Activated naive CD4-positive, alpha-beta T cell treated with Interleukin-2 at 50 U/mL for 16 hours (primary cell): ENCODE measurements at places on chromosomes 5 and 9.

- no peak for DNase-seq
Observed at GRCh38 chr9:110153431-110153830, 54.5 kb downstream of the C9orf152 start.

GRCh38 chr5:109676920-109677319 lies 12.8 kb upstream of the MAN2A1 start:
- no peak for DNase-seq

DNA sequence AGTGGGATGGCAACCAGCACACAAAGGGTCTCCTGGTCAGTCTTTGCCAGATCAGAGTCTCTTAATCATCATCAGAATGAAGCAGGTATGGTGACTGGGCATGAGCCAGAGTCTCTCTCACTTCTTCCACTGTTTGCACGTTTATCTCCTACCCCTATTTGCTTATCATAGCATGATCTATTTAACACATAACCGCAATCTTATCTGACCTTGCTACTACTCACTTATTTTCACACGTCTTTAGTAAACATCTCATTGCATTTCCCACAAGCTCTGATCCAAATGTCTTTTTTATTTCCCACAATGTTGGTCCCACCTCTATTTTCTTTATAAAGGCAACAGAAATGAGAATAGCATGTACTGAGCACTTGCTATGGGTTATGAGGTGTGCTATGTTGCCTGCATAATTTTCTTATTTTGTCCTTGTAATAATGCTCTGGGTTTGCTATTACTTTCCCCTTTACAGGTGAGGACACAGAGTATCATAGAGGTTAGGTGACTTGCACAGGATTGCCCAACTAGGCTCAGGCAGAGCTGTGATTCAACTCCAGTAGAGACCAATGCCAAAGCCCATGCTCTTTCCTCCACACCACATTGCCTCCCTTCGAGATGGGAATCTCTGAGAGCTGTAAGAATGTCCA lies 39.7 kb upstream of the IL7R start:
- no peak for DNase-seq

GRCh38 chr9:107270082-107270481 lies 13.0 kb upstream of the RAD23B start:
- DNase-seq, result no peak

DNA sequence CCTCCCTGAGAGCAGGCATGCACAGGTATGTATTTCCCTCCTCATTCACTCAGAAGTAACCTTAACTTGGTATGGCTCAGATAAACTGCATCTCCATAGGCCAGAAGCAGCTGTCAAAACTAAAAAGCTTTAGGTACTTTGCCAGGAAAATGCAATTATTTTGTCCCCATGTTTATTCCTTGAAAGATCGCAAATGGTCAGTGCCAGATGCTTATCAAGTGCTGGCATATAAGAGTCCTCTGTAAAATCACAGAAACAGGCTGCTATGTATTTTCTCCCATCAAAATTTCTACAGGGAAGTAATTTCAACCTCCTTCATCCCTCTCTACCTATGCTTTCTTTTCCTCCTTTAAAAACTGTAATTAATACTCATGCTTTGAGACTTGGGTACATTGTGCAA lies 12.7 kb downstream of the PCDHAC2 start:
- no peak for DNase-seq

DNA sequence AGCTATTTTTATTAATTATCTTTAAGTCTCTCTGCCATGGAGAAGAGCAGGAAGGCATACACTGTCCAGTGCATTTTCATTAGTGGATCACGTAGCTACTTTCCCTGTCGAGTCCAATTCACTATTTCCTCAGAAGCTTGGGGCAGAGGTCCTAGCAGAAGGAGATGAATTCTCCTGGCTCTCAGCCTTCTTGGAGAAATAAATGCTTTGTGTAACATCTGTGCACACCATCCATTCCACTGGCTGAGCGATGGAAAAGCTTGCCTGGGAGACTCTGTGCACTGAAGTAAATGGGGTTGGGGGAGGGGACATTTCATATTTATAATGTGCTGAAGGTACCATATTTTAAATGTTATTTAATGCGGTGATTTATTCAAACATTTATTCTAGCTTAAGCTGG lies 23.4 kb downstream of the PROP1 start:
- no peak for DNase-seq

DNA sequence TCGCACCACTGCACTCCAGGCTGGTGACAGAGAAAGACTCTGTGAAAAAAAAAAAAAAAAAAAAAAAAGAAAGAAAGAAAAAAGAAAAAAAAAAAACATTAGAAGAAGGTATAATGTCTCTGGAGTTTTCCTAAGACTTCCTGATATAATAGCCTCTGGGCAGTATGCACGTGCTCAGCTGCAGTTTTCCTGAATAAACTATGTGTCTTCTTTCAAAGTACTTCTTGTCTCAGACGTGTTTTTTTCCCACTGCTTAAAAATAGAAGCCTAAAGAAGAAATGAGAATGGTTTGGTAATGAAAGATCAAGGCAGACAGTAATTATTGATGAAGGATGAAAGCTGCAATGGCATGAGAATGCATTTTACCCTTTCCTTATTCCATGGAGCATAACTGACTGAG lies 148.1 kb upstream of the TRPC7 start:
- no peak for DNase-seq

DNA sequence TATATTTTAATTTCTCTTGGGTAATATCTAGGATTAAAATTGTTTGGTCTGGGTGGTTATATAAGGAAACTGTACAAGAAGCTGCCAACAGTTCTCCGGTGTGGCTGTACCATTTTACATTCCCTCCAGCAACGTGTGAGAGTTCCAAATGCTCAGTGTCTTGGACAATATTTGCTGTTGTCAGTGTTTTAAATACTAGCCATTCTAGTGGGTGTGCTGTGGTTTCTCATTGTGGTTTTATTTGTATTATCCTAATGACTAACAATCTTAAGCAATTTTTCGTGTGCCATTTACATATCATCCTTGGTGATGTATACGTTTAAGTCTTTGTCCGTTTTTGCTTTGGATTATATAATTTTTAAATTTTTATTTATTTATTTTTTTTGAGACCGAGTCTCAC lies 34.0 kb downstream of the TNFSF15 start:
- no peak for DNase-seq

GRCh38 chr5:133780619-133781280 lies 168.4 kb upstream of the FSTL4 start:
- DNase-seq, result no peak

- DNase-seq, result no peak
Observed at GRCh38 chr9:24045150-24045549, 219.1 kb upstream of the ELAVL2 start.

DNA sequence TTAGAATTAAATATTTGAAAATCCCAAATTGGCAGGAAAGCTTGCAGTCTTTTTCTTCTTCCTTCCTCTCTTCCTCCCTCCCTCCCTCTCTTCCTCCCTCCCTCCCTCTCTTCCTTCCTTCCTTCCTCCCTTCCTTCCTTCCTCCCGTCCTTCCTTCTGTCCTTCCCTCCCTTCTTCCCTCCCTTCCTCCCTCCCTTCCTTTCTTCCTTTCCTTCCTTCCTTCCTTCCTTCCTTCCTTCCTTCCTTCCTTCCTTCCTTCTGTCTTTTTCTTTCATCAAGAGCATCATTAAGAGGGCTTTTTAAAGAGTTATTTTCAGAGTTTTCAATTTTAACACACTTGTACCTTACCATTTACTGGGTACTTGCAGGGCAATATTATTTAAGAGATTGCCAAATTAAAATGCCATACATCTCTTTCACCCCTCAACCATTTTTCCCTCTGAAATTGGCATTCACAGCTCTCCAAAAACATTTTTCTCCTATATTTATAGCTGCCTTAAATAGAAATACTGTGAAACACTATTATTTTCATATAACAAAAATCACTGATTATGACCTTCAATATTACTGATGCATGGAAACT lies 99.2 kb upstream of the C6 start:
- no peak for DNase-seq

DNA sequence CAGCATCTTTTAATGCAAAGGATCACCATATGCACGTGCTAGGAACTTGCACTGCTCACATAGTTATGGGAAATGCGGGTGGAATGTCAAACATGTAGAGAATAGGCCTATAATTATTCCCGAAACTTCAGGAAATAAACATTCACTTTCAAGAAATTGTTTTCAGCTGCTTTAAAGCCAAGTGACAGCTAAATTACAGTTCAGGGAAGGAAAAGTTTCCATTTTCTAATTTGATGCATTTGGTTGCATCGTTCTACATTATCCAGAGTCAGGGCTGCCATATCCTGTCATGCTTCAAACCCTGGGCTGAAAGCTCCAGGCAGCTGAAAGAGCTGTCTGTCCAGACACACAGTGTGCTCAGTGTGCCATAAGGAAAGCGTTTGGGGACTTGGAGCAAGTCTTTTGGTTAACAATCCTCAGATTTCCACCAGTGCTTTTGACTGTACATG lies 518.1 kb downstream of the CSNK1G3 start:
- no peak for DNase-seq

DNA sequence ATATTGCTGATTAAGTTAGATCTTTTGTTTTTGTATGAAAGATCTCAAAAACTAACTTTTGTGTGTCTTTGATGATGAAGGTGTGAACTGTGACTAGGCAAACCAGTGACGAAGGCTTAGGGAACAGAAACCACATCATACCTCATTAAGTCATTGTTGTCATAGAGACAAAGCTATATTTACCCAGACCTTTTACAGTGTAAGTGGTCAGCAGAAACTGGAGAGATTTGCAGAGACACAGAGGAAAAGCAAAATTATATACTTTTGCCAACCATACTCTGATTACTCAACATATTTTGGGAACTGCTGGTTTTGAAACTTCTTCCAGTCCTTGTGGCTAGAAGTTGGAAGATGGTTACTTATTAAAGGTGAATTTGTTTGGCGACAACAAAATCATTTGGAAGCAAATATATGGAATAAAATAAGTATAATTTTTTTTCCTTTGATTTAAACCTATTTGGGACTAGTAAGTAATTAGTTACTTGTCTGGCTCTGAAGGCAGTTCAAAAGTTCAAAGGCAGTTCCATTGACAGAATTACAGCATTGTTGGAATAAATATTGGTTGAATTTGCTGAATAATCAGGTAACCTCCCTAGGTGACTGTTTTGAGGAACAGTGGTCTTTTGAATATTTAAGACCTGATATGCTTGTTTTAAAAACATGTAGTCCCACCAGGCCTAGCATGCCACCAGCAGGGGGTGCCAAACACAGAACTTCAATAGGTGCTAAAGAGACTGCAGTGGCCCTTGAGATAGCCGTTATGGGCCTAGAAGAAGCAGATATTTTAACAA lies 103.8 kb downstream of the RPS23 start:
- peak; percentile 60 for DNase-seq

- no peak for DNase-seq
Observed at GRCh38 chr9:133252301-133253020, 22.5 kb downstream of the ABO start.

- no peak for DNase-seq
Observed at GRCh38 chr9:84072621-84073180, 92.1 kb downstream of the RMI1 start.

DNA sequence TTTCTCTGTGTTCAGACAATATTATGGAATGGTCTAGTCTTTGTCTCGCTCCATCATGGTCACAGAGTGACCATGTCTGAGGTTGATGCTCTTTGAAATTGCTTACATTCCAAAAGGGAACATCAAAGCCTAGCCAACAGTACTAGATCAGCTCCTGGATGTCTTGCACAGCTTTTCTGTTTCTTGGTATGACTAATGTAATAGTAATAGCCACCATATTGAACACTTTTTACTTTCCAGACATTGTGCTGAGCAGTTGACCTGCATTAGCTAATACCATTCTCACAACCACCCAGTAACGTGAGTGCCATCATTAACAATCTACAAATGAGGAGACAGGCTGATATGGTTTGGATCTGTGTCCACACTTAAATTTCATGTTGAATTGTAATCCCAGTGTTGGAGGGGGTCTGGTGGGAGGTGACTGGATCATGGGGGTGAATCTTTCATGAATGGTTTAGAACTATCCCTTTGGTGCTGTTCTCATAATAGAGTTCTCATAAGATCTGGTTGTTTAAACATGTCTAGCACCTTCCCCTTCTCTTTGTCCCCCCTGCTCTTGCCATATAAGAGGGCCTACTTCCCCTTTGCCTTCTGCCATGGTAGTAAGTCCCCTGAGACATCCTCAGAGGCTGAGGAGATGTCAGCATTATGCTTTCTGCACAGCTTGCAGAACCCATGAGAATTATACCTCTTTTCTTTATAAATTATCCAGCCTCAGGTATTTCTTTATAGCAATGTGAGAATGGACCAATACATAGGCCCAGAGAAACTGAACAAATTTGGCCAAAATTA lies 577.5 kb upstream of the CLINT1 start:
- DNase-seq, result no peak

DNA sequence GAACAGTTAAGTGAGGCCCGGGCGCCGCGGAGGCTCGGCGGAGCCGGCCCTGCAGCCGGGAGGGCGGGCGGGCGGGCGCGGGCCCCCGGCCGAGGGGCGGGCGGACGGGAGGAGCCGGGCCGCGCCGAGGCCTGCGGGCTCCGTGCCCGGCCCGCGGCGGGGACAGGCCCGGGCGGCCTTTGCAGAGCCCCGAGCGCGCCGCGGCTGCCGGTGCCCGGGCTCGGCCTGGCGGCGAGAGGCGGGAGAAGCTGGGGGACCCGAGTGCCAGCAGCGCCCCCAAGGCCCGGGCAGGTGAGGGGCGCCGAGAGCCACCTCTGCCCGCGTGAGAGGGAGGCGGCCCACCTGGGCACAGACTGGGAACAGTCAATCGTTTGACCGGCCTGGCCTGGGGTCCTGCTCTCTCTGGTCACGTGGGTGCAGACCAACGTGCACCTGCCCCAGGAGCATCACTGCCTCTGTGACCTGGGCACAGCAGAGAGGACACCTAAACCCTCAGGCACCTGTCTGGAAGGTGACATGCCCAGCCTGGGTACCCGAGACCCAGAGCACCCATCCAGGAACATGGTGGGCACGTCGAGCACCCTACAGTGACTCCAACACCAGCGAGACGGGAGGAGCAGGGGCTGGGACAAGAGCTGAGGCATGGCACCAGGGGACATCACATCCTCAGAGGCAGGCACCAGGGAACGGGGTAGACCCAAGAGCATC lies 531 bp downstream of the MVB12B start:
- DNase-seq, result peak; percentile 14

DNA sequence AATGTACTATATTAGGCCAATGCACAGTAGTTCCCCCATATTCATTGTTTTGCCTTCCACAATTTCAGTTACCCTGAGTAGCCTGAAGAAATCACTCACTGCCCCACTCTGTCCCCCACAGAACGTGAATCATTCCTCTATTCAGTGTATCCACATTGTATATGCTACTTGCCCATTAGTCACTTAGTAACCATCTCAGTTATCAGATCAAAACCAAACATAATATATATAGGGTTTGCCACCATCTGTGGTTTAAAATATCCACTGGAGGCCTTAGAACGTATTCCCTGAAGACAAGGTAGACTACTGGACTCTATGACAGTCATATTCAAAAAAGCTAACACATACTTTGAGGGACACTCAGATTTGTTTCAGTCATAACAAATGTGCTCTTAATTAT lies 465.7 kb upstream of the RGMB start:
- DNase-seq, result no peak

DNA sequence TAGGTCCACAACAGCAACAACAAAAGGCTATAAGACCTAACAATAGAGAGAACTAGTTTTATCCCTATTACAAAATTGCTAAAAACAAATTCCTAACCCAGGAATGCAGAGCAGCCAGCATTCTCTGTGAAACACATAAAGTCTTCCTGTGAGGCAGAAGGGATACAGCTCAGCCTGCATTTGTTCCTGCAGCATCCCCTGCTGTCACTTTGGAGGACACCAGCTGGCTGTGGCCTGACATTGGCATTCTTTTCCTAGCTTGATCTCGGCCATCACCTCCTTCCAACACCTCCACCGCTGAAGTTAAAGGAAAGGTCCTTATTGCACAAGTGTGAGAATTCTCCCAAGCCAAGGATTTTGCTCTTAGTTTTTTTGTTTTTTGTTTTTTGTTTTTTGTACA lies 186.1 kb downstream of the SNCAIP start:
- DNase-seq, result no peak

- DNase-seq, result no peak
Observed at GRCh38 chr9:109969573-109970237, 189.7 kb downstream of the PALM2AKAP2 start.
